ENCODE measurements at places on chromosomes 2 and 18.
A peak's percentile ranks its signal among the peaks of the same experiment; 100 is the strongest.

DNA sequence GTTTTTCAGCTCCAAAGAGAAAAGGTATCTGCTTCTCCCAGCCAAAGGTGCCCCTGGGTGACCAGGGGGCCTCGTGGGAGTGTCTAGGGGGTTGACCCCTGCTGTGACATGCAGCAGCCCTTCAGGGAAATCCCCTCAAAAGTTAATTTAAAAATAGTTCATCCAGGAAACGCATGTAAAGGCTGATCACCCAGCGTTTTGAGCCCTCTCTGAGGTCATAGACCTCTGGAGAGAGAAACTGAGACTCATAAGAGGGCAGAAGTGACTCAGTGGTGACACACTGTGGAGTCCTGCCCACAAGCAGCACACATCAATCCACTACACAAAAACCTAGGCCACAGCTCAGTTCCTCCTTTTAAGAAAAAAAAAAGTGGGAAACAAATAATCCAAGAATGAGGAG is 11.9 kb downstream of the GAL3ST2 start:
- DNase-seq, result peak; percentile 57

DNA sequence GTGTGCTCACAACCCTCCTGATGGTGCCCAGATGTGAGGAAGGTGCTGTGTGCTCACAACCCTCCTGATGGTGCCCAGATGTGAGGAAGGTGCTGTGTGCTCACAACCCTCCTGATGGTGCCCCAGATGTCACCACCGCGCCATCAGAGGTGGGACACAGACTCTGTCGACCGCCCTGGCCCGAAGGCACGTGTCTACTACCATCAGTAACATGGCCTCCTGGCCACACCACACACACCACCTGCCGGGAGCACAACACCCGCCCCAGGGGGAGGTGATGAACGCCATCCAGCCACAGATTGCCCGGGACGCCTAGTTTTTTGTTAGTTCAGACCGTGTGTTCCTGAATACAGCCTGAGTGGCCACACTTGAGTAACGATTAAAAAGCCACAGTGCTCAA is 24.5 kb downstream of the HDAC4 start:
- DNase-seq, result no peak

- no peak for DNase-seq
Measured at GRCh38 chr2:140186313-140186712, 1406.1 kb upstream of the NXPH2 start.

DNA sequence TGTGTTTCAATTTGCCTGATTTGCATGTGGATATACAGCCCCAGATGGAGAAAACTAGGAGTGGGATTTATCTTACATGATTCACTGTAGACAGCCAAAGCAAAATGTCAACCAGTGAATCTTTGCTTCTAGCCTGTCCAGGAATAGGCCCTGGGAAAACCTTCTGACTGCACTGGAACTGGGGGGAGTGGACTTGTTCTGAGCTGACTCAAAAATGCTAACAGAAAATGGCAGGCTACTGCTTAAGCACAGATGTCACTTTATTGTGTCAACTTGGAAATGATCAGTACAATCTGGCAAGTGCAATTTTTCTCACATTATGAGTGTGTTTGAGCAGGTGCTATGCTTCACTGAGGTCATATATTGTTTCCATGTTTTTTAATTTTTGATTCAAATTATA is 593.7 kb downstream of the NRXN1 start:
- DNase-seq, result no peak

Data from stimulated activated CD4-positive, alpha-beta T cell treated with anti-CD3 and anti-CD28 coated beads, Interleukin-15, amount 100 ng/mL, for 48 hours (primary cell).